ENCODE measurements at places on chromosomes 1 and 21. TPM values are rescaled to one million over a fixed set of nuclear protein-coding genes. Genes with fewer than 3 reads are reported as not detected.

Gene ZDHHC18
- total RNA-seq, result 71.2 TPM

Gene KCNT2
- not detected for total RNA-seq

Gene LCE2A
- not detected for total RNA-seq

Gene ROR1
- not detected for total RNA-seq

Gene OR2L2
- total RNA-seq, result 0.22 TPM

Gene DTL
- total RNA-seq, result 1.7 TPM

Gene INKA2
- 1.5 TPM for total RNA-seq

Gene MX1
- total RNA-seq, result 58.6 TPM

Gene SPRR2F
- total RNA-seq, result not detected

Gene NTMT2
- not detected for total RNA-seq

Gene FCGR3A
- 4.3 TPM for total RNA-seq

Gene PTGFRN
- 1.3 TPM for total RNA-seq

Gene PLA2G2F
- total RNA-seq, result not detected

Gene HMCN1
- 0.05 TPM for total RNA-seq

Gene CSF1
- 20.3 TPM for total RNA-seq

Gene RAB3GAP2
- 49.1 TPM for total RNA-seq

Gene CNKSR1
- total RNA-seq, result 5.4 TPM

Gene VHLL
- not detected for total RNA-seq

Gene TIAM1
- 68.7 TPM for total RNA-seq

Gene GPN2
- total RNA-seq, result 29.1 TPM

Gene BATF3
- 0.34 TPM for total RNA-seq

Gene WNT2B
- total RNA-seq, result 0.13 TPM

Gene CASZ1
- 20.8 TPM for total RNA-seq

Data from T-helper 17 cell (primary cell).